ENCODE measurements at places on chromosomes 4 and X. TPM values are rescaled to one million over a fixed set of nuclear protein-coding genes. Genes with fewer than 3 reads are reported as not detected.

AREG gene
- total RNA-seq: 17.1 TPM

SPANXN4 gene
- not detected for total RNA-seq

- no peak for DNase-seq
- H3K36me3 ChIP-seq: no peaks in the 10 kb centered on the region
- no peaks in the 10 kb centered on the region for H3K27me3 ChIP-seq
Measured at GRCh38 chr4:2961811-2962441, 1.3 kb downstream of the NOP14 start.

GRCh38 chrX:30568136-30568535, 9.4 kb downstream of the TASL start:
- no peaks in the 10 kb centered on the region for H3K4me1 ChIP-seq
- DNase-seq: no peak
- no peak overlapping the region for H3K4me3 ChIP-seq
